ENCODE measurements at places on chromosomes 6 and 20.

DNA sequence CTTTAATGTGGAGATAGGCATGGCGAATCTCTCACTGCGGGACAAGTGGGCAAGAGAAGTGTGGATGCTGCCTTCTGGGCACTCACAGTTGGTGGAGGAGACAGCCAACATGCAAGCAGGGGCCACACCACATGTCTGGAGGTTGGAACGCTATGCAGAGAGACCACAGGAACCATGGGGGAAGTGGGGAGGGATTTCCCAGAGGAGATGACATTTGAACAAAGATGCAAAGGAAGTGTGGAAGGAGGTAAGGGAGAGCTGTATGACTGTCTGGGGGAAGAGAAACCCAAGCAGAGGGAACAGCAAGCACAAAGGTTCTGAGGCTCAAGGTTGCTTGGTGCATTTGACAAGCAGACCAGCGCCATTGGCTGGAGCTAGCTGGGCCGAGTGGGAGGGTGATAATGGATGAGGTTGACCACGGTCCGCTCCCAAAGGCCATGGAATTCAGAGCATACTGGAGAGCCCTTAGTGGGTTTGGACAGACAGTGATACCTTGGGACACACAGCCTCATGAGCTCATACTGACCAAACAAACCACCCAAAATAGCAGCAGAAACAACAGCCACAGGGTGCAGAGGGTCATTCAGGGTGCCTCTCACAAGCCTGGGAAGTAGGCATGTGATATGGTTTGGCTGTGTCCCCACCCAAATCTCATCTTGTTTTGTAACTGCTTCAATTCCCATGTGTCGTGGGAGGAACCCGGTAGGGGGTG lies 7.6 kb upstream of the FAM110A start:
- no peak for DNase-seq

GRCh38 chr6:136795386-136795785 lies 3.1 kb upstream of the MAP3K5 start:
- no peak for DNase-seq

GRCh38 chr20:32468313-32468640 lies 110.1 kb downstream of the ASXL1 start:
- DNase-seq = no peak

- no peak for DNase-seq
Observed at GRCh38 chr6:109493865-109494264, 10.8 kb upstream of the ZBTB24 start.

- DNase-seq = no peak
Observed at GRCh38 chr20:41393705-41394066, 27.1 kb upstream of the EMILIN3 start.

DNA sequence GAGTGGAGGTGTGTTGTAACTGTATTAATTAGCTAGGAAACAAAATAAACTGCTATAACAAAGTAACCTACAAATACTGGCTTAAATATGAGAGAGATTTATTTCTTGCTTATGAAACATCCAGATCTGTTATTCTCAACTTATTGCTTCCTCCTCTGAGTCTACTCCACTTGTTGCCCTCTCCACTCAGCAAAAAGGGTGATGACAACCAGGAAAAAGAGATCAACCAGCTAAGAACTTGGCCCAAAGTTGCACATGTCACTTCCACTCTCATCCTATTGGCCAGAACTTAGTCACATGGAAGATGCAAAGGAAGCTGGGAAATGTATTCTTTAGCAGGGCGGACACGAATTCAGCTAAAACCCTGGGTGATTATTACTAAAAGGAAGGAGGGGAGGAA lies 5.2 kb upstream of the TP53RK start:
- peak; percentile 38 for DNase-seq

- no peak for DNase-seq
Observed at GRCh38 chr6:117504478-117505144, 22.1 kb downstream of the DCBLD1 start.

GRCh38 chr6:25659633-25660368 lies 7.8 kb downstream of the SCGN start:
- no peak for DNase-seq

Measured in globus pallidus (tissue), 1 donor.